Activated CD8-positive, alpha-beta memory T cell treated with anti-CD3 and anti-CD28 coated beads for 24 hours (primary cell): ENCODE measurements at places on chromosomes 7 and 10.

GRCh38 chr10:124736491-124737136 is 7.6 kb downstream of the FAM53B start:
- peak; percentile 59 for DNase-seq

- no peak for DNase-seq
Measured at GRCh38 chr10:116961406-116962251, 43.4 kb downstream of the SHTN1 start.

- peak; percentile 84 for DNase-seq
Measured at GRCh38 chr10:80046629-80047441, 31.6 kb upstream of the TMEM254 start.

DNA sequence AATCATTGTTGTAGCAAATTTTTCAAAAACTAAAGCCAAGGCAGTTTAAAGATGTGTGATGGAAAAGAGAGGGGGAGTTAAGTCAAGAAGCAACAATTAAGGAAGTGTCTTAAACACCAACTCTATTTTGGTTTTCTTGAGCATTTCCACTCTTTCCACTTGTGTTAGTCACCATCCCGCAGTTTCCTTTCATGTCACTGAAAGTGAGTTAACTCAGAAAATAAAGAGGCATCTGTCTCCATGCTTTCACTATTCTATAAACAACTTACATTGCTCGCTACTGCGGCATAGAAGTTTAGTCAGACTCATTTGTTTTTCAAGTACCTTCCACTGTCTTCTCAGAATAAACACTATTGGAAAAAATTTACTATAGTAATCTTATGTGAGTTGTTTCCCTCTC is 284.9 kb upstream of the SEMA3D start:
- no peak for DNase-seq

DNA sequence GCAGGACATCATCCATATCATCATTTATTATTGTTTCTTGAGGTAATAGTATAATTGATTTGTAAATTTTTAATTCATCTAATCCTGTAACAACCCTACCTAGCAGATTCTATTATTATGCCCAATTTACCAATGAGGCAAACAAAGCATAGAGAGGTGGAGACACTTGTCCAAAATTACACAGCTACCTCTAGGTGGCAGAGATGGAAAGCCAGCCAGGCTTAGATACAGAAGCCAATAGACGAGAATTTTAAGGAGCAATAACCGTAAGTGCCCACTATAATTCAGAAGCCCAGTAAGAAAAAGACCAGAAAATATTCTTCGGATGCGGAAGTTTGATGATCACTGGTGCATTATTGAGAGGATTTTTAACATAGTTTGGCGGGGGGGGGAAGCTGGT is 54.0 kb downstream of the ANK3 start:
- no peak for DNase-seq

DNA sequence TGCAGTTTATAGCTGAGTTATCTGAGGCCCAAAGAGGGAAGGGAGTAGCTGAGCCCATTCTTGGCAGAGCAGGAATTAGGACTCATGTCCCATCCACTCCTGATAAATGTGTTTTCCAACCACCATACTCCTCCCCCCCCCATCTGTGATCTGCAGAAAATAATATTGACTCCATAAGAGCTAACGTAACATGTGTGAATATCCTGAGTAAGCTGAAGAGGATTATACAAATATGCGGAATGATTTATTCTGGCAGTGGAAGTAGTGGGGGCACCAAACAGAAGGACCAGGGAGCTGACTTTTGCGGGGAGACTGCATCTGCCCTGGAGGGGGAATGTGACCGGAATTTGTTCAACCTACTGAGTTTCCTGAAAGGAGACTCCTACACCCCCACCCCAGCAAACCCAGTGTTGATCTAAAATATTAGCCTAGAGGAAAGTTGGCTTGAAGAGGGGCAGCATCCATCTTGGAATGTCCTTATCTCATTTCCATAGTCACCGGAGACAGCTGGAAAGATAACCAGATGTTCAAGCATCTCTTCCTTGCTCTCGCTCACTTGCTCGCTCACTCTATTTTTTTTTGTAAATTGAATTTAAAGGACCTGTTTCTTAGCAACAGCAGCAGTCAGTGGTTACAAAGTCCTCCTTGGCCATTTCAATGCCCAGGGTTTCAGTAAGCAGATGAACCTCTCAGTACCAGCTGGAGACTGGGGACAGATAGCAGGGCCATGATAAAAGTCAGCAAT is 114.7 kb downstream of the RPS24 start:
- DNase-seq, result no peak

DNA sequence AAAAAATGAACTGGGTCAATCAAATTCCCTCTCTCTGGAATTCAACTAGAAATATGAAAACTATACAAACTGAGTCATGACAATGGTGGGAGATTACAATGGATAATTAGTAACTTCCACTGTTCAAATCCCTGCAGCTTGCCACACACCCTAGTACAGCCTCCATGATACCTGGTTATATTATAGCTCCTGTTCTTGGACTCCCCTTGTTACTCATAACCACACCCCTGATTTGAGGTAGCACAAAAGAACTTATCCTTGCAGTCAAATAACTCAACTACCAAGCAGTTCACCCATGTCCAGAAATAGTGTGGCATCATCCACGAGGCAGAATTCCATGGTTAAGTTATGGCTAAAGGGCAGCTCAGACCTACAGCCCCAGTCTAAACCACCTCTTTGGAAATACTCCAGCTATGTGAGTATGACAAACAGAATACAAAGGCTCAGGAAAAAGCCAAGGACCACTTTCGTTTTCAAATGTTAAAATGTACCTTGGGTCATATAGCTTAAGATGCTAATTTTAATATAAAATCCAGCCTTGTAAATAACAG is 164.7 kb downstream of the CPEB3 start:
- no peak for DNase-seq

GRCh38 chr10:128373071-128373749 is 247.0 kb upstream of the MKI67 start:
- no peak for DNase-seq

DNA sequence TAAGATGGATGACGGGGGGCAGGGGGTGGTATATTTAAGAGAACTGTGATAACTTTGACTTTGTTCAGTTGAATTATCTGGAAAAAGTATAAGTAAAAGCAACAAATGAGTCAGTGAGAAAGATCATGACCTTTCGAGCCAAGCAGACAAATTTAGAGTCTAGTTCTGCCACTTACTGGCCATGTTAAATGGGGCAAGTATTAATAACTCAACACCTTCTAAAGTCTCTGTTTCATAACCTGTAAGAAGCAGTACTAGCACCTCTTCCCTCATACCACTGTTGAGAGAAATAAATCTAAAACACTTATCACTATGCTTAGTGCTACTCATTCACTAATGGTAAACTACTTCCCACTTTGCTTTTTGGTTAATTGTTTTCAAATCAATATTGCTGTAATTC is 604.4 kb upstream of the LRRN3 start:
- DNase-seq, result no peak

GRCh38 chr10:118823256-118823907 is 68.6 kb upstream of the CACUL1 start:
- DNase-seq, result no peak

- no peak for DNase-seq
Measured at GRCh38 chr10:85643845-85644525, 722.6 kb downstream of the GRID1 start.

DNA sequence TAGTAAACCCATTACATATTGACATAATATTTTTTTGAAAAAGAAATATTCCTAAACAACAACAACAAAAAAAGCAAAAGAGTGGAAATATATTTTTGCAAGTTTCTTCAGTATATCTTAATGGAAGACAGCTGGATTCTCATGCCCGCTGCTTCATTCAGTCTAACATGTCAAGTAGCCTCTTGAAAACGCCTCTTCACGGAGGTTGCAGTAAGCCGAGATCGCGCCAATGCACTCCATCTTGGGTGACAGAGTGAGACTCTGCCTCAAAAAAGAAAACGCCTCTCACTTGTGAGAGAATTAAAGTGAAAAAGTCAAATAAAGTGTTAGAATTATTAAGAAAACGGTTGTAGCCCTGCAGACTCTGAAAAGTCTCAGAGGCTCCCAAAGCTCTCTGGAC is 1.3 kb downstream of the CUTC start:
- DNase-seq, result no peak

GRCh38 chr7:46680147-46680546 is 759.1 kb upstream of the IGFBP3 start:
- no peak for DNase-seq

DNA sequence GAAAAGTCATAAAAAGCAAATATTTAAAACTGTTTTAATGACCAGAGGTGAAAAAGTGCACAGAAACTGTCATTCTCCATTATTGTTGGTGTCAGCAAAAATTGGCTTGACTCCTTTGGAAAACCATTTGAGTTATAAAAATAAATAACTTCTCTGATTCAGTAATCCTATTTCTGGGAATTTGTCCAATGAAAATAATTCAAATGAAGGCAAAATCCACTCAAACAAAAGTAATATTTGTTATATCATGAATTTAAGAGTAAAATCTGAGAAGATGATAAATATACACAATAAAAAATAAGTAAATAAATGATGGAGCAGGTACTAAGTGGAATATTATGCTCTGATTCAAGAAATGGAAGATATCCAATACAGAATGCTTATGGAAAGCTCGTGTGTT is 326.6 kb upstream of the KLF6 start:
- DNase-seq, result no peak

DNA sequence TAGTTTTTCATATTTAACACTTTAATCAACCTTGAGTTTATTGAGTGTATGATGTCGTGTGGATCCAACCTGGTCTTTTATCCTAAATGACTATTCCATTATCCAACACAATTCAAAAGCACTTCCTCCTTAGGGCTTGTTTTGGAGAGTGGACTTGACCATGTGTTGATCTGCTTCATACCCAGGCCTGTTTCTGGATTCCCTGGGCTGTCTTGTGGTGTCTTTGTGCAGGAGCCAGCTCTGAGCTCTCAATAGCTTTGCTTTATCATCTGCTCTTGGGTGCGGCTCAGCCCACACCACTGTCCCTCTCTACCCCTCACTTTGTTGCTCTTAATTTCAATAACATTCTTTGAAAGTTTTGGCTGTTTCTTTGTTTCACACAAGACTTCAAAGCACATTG is 70.9 kb upstream of the CHST15 start:
- no peak for DNase-seq

DNA sequence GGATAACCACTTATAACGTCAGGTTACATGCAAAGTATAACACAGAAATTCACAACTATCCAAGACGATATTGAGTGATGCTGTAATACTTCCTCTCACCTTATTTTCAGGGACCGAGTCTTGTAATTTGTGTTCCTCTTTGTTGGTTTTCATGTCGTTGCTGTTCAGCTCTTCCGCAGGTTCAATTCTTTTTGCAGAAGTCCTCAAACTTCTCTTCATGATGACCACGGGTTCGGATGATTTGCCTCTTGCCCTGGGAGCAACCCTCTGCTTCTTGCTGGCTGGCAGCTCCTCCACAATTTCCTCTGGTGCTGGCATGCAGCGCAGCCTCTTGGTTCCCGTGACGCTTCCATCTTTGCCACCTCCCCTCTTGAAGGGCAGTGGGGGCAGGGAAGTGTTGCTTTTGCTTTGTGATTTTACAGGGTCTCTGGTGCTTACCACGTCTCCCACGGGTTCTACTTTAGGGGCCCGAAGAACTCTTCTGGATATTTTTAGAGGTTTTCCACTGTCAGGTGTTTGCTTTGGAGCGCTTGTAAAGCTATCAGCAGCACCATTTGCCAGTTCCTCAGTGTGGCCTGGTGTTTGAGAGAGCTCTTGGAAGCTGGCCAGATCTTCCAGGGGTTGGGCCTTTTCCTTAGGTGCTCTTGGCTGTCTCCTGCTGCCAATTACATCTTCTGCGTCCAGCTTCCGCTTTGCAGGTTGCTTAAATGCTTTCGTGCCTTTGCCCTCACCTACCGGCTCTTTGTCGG is 23.6 kb downstream of the MKI67 start:
- DNase-seq, result peak; percentile 73

GRCh38 chr10:74424565-74424964 is 273.5 kb downstream of the ADK start:
- no peak for DNase-seq

GRCh38 chr7:131231381-131232220 is 96.1 kb upstream of the MKLN1 start:
- peak; percentile 84 for DNase-seq

DNA sequence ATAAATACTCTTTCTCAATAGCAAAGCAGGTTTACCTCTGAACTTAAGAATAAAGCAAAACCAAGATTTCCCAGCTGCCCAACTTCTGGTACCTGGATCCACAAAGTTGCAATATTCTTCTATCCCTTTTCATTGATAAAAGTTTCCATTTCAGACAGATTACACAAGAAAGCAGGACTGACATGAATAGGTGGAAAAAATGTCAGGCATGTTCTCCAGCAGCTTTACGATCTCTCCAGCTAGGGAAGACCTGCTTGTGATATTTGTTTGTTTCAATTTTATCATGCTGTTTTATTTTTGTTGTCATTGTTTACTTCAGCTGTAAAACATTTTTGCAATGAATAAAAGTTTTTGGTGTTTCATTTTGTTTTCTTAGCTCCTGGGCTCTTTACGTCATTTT is 9.0 kb downstream of the RGS10 start:
- DNase-seq, result no peak

- DNase-seq, result no peak
Measured at GRCh38 chr10:31456468-31456867, 137.5 kb downstream of the ZEB1 start.

DNA sequence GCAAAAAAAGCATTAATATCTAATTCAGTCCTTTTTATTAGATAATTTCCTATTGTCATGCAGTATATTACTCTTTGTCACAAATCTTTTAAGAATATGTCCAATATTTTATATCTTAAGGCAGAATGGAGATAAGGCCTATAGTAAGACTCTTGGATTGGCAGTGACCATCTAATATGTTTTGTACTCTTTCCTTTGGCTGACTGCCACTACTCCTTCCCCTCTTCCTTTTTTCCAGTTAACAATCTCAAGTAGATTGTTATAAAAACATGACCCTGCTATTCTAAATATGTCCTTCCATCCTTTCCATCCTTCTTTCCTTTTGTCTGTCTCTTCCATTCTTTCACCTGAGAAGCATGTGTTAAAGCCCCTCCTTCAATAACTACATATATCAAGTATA is 92.8 kb upstream of the TMEM168 start:
- DNase-seq, result no peak

GRCh38 chr7:44629829-44630522 is 23.5 kb downstream of the OGDH start:
- no peak for DNase-seq

DNA sequence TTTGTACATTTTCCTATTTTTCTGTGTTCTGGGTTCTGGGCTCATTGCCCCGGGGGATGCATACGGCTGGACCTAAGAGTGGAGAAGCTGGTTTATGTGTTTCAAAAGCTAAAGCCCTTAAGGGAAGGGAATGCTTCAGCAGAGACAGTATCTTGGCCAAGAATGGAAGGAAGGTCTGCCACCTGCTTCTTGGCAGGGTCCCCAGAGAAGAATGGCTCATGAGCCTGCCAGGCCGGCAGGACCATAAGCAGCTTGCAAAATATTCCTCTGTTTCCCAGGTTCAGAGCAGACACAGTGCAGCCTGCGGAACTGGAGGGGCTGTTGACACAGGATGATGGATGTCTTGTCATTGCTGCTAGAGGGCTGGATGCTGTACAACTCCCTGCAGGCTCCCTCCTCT is 7.8 kb upstream of the ABHD11 start:
- no peak for DNase-seq
